Hematopoietic multipotent progenitor cell treated with erythropoietin and hydrocortisone succinate and interleukin-3 and kit ligand, for 6 days (in vitro differentiated cells): ENCODE measurements at places on chromosomes 16 and 17.

GRCh38 chr16:72721981-72722380 is 325.9 kb downstream of the ZFHX3 start:
- DNase-seq = no peak

DNA sequence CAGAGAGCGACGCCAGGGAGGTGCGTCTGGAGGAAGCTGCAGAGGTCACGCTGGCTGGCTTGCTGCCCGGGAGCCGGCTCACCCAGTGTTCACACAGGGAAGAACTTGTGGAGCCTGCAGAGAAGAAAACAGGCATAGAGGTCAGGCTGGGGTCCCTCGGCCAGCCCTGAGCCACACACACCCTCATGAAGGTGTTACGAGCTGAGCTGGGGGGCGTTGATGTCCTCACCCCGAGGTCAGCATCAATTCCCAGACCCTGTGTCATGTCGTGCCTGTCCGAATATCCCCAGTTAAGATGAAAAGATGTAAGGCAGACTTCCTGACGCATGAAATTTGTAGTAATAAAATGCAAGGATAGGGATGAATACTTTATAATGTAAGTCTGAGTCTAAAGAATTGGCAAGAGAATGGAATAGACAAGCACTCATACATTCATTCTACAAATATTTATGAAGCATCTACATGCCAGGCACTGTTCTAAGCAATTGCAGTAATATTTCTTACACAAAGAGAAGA is 77.1 kb downstream of the USP31 start:
- DNase-seq = no peak

GRCh38 chr17:21239680-21240368 is 13.4 kb downstream of the NATD1 start:
- peak; percentile 75 for DNase-seq

DNA sequence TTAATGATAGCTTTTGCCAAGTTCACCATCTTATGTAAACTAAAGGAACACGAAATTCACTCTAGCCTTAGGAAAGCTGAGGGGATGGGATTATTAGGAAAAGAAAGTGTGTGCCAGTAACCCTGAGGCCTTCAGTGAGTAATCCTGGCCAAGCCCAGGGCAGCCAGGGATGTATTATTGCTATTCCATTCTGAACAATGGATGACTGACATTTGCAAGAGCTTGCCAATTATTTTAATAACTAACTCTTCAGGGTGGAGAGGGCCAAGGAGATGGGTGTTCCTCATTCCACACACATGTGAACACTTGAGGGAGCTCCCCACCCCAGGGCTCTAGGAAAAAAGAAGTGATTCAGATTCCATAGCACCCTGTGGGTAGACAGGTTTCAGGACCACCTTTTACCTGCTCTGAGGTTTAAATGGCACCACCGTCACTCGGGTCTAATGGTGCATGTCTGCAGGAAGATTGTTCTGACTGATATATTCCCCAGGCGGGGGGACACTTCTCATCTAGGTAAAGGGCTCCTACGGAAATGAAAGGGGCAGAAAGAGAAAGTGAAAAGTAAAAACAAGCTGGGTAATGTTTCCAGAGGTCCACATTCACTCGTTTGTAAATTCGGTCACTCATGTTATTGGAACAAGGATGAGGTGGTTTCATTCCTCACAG is 41.5 kb downstream of the TK2 start:
- no peak for DNase-seq

- DNase-seq = no peak
Measured at GRCh38 chr17:57514614-57515013, 230.5 kb downstream of the CCDC182 start.

DNA sequence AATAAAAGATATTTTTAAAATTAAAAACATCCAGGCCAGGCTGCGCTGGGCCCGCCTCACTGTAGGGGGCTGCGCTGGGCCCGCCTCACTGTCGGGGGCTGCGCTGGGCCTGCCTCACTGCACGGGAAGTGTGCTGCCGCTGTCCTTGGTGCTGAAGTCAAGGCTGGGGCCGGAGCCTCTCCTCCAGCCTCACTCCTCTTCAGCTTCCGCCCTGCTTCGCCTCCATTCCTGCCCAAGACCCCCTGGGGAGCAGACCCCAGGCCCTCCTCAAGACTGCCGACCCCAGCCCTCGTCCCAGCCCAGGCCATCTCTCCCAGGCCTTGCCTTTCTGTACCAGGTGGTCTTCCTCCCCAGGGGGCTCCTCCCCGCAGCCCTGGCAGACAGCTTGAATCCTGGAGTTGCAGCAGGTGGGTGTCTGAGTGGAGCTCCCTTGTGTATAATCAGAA is 26.2 kb downstream of the ENDOV start:
- peak; percentile 74 for DNase-seq

DNA sequence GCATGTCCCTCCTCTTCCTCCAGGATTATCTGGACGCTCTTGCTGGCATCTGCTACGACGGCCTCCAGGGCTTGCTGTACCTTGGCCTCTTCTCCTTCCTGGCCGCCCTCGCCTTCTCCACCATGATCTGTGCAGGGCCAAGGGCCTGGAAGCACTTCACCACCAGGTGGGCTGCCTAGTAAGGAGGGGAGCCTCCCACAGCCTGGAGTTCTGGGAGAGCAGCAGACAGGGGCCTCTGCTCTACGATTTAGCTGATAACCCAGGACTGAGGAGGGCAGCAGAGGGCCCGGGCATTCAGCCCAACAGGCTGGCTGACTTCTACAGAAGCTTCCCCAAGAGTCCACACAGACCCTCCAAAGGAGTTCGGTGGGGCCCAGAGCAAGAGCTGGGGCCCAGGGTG is 21.8 kb upstream of the DNAI2 start:
- DNase-seq = peak; percentile 39

GRCh38 chr17:57895382-57896060 is 45.7 kb upstream of the MRPS23 start:
- DNase-seq = no peak

DNA sequence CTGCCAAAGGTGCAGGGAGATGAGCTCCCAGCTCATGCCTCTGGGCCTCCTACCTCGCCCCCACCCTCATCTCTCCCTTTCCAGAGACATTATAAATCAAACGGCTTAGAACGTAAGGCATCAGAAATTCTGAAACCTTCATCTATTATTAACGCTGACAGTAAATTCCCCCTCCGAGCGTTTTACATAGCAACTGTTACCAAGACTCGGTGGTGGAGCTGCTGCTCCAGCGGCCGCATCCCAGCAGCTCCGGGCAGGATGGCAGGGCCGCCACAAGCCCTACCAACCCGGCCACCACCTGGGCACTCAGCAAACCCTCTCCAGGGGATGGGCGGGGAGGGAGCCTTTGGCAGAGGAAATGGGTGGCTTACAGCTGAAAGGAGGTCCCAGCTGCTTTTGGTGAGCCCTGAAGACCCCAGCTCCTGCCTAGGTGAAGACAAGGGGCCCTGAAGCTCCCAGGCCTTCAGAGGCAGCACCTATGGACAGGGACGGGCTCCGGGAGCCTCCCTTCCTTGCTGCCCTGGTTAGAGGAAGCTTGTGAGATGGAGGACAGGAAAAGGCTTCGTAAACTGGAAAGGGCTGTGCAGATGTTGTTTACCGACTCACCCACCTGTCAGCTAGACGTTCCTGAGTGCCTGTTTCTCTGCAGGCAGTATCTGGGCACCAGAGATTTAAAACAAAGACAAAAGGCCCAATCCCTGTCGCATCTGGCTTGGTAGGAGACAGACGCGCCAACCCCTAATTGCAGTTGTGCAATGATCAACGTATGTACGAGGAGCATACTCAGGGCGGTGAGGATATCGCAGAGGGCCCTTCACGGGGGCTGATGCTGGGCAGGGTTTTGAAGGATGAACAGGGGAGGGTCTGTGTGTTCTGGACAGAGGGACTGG is 76.9 kb downstream of the RAI1 start:
- peak; percentile 55 for DNase-seq
